ENCODE measurements at places on chromosomes 12 and 14.

DNA sequence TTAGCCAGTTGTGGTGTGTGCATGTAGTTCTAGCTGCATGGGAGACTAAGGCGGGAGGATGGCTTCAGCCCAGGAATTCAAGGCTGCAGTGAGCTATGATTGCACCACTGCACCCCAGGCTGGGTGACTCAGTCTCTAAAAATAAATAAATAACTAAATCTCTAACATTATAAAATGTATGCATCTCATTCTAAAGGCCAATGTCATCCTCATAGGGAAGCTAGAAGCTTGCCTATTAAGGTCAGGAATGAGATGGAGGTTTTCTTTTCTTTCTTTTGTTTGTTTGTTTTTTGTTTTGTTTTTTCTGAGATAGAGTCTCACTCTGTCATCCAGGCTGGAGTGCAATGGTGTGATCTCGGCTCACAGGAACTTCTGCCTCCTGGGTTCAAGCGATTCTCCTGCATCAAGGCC lies 48.8 kb upstream of the PAPLN start:
- DNase-seq = peak; percentile 52

GRCh38 chr14:74963705-74964271 lies 8.4 kb upstream of the PGF start:
- DNase-seq = no peak

GRCh38 chr14:69684461-69685217 lies 73.2 kb downstream of the SUSD6 start:
- DNase-seq = peak; percentile 73

DNA sequence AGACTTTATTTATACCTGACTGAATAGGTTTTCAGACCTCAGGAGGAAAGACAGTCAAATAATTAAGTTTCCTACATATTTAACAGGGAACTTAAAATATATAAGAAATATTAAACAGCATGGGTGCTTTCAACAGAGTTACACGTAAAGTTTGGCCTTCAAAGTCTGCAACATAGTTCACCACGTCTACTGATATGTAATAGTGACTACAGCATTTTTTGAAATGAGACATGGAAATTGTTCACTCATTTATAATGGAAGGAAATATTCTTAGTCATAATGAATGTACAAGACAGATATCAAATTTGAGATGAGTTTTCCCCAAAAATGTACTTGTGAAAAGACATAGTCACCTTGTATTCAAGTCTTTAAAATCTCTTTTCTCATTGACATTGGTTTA lies 56.7 kb upstream of the KCNMB4 start:
- DNase-seq = no peak

- DNase-seq = no peak
Observed at GRCh38 chr12:70379846-70380245, 13.8 kb downstream of the KCNMB4 start.

DNA sequence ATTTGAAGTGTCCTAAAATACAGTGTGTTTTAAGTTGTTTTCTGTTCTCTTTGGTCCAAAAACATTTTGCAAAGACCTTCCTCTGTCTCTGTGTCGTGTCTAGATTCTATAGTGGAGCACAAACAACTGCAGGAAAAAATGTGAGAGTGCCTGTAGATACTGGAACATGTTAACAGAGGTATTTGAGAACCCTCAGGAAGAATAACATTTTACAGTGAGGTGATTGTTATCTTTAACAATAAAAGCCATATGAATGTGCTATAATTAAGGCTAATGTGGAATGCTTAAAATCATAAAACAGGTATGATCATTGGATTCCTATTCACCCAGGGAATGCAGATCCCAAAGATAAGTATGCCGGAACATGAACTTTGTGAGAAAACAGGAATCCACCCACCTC lies 98.0 kb downstream of the SAMD4A start:
- no peak for DNase-seq

- no peak for DNase-seq
Observed at GRCh38 chr12:81395431-81395830, 317.6 kb downstream of the ACSS3 start.

GRCh38 chr14:51119411-51120051 lies 24.6 kb upstream of the TRIM9 start:
- DNase-seq = no peak

DNA sequence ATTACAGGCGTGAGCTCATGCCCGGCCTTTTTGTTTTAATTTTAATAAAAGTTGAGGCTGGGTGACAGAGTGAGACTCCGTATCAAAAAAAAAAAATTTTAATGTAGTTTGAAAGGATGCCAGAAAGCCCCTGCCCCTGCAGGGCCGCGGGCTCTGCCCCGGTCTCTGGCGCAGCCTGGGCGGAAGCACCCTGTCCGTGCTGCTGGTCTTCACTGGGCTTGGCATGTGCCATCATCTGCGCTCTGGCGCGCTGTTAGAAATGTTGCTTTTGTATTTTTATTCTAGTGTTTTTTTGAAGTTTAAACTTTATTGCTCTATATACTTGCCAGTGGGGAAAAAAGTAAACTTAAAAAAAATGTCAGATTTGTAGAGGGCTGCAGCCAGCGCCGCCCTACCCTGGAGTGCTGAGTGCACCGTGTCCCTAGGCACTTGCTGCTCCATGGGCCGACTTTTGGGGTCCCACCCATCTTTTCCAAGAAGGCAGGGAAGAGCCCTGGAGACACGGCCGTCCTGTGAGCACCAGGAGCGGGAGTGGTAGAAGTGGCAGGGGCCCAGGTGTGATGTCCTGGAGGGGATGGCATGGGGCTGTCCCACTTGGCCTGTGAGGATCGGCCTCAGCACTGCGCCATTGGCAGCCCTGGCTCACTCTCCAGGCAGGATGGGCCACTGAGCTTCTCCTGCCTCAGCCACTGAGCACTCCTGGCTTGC lies 4.0 kb downstream of the MTA1 start:
- DNase-seq = no peak

DNA sequence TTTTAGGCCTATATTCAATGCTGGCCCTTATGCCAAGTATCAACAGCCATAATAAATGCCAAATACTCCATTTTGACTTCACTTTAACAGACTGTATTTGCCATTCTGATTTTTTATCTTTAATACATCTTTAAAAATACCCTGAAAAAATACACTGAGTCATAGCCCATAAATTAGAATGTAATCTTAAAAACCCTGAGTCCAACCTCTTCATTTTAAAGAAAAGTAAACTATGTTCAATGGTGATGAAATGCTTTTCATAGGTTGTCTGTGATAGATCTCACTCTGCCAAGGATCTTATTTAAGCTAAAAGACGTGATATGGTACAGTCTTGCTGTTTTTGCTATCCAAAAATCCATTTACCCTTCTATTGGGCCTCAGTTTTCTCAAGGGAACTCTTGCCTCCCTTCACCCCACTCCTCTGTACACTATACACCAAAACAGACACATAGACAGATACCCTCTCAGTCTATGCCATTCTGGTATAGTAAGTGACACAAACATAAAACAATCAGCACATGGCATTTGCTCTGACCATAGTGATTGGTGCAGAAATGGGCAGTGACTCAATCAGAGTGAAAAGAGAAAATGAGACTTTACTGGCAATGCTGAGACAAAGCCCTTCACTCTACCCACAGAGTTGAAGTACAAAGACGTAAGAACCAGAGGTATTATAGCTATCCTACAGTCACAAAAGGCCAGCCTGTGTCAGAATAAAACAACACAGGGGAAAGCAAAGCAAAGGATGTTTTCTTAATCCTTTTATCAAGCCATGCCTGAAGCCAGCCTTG lies 49.1 kb downstream of the BTG1 start:
- DNase-seq = no peak

GRCh38 chr12:109734219-109735000 lies 20.8 kb downstream of the FAM222A start:
- no peak for DNase-seq

GRCh38 chr14:58160561-58160960 lies 8.5 kb upstream of the ARMH4 start:
- DNase-seq = no peak

- no peak for DNase-seq
Observed at GRCh38 chr14:63874223-63874622, 21.4 kb downstream of the SYNE2 start.

DNA sequence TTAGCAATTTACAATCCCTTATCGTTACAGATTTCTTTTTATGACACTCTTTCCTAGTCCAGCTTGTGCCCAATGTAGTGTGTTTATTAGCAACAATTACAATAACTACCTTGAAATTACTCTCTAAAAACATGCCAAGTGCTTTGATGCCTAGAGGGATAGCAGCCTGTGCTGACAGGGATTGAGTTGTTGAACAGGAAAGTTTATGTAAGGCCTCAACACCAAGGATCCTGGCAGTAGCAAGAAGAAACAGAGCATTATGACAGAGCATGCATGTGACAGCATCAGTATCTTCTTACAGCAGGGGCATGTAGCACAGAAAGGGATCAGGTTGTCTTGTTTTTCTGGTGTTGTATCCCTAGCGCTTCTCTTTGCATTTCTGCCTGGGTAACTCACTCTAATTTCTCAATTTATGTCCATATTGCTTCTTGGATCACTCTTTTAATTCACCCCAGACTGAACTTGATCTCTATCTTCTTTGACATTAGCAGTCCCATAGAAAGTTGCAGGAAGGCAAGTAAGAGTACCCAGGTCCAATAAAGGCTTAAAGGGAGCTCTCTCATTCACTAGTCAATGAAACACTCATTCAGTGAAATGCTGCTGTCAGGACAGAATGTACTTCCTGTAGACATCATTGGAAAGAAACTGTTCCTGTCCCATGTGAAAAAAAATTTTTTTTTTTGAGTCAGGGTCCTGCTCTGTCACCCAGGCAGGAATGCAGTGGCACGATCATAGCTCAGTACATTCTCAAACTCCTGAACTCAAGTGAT lies 220.0 kb upstream of the GRIP1 start:
- no peak for DNase-seq

GRCh38 chr12:47207829-47208248 lies 128.1 kb upstream of the AMIGO2 start:
- peak; percentile 45 for DNase-seq

DNA sequence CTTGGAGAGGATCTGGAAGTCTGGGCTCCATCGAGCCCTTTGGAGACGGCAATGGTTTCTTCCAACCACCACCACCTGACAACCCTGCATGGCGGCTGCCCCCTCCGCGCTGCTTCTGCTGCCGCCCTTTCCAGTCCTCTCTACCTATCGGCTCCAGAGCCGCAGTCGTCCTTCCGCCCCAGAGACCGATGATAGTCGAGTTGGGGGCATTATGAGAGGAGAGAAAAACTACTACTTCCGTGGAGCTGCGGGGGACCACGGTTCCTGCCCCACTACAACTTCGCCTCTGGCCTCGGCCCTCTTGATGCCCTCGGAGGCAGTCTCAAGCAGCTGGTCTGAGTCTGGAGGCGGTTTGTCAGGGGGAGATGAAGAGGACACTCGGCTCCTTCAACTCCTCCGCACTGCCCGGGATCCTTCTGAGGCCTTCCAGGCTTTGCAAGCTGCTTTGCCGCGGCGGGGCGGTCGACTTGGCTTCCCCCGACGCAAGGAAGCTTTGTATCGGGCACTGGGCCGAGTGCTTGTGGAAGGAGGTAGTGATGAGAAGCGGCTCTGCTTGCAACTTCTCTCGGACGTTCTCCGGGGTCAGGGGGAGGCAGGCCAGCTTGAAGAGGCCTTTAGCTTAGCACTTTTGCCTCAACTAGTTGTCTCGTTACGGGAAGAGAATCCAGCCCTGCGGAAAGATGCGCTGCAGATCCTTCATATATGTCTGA lies 499 bp downstream of the TOGARAM1 start:
- peak; percentile 48 for DNase-seq

- DNase-seq = no peak
Observed at GRCh38 chr12:107200394-107200793, 107.0 kb upstream of the CRY1 start.

- peak; percentile 92 for DNase-seq
Observed at GRCh38 chr12:53219292-53219955, 12.4 kb upstream of the ITGB7 start.

- DNase-seq = peak; percentile 32
Observed at GRCh38 chr14:51157012-51157411, 62.1 kb upstream of the TRIM9 start.

GRCh38 chr12:117590386-117590785 lies 229.0 kb upstream of the NOS1 start:
- DNase-seq = no peak

- no peak for DNase-seq
Observed at GRCh38 chr14:58826845-58827686, 189.3 kb downstream of the DACT1 start.

DNA sequence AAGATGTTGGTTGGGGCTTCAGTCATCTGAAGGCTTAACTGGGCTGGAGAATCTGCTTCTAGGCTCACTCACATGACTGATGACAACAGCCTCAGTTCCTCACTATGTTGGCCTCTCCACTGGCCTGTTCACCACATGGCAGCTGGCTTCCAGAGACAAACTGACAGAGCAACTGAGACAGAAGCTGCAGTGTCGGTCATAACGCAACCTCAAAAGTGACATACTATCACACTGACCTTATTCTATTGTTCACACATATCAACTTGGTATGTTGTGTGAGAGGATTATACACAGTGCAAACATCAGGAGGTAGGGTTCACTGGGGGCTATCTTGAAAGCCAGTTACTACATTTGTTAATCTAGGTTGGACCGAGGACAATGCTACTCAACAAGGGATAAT lies 92.9 kb downstream of the PAWR start:
- DNase-seq = peak; percentile 6

DNA sequence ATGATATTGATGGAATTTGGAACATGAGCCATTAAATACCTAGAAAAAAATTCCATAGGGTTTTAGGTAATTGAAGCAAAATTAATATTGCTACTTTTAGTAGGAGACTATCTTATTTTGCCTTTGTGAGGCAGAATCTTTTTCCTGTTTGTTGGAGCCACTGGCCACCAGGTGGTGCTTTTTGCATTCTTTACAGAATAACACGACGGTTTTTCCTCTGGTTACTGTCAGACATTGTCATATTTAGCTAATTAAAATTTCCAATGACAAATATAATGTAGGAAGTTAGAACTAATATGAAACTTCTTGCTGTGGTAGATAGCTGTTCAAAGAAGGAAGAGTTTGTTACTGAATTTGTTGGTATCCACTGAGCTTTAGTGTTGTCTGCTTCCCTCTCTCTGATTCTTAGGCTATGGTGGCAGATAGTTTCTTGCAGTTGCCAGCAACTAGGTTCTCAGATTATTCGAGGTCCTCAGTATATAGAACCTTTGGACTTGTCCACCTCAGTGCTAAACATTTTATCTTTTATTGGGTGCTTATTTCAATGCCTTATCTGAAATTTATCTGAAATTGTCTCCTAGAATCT lies 25.7 kb downstream of the RAB21 start:
- peak; percentile 66 for DNase-seq

Measured in suppressor macrophage (primary cell).